ENCODE measurements at places on chromosomes 13 and 19.

DNA sequence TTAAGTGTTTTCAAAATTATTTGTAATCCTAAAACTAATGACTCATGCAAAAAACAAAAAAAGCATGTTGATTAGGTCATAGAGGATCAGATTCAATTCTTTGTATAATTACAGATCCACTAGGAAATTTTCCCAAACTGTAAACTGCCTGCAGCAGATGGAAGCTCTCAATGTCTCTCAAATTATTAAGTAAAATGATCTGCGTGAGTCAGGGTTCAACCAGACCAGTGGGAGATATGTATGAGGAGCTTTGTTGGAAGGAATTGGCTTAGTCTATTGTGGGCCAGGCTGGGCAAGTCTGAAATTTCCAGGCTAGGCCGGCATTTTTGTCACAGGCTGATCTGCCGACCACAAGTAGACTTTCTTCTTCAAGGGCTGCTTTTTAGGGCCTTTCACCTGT lies 14.4 kb upstream of the SACS start:
- DNase-seq: peak; percentile 21

DNA sequence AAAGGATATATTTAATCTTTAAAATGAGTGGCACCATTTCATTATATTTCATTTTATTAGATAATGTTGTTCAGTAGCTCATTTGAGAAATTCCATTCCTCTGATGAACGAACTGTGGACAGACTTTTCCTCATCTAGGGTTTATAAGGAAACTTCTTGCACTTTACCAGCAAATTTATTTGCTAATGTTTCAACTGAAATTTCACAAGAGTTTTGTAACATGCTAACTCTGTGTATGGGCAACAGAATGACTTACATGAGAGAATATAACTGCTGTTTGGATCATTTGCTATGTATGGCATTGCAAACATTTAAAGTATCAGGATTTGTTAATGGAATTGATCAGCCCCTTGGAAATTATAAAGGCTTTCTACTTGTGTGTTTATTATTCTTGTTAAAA lies 3.7 kb upstream of the IRS2 start:
- DNase-seq: peak; percentile 42

GRCh38 chr13:33865945-33866344 lies 48.0 kb downstream of the RFC3 start:
- DNase-seq: no peak

- DNase-seq: no peak
Measured at GRCh38 chr19:51944798-51945552, 17.7 kb downstream of the ZNF613 start.

GRCh38 chr19:6267552-6268381 lies 12.0 kb downstream of the MLLT1 start:
- DNase-seq: no peak

DNA sequence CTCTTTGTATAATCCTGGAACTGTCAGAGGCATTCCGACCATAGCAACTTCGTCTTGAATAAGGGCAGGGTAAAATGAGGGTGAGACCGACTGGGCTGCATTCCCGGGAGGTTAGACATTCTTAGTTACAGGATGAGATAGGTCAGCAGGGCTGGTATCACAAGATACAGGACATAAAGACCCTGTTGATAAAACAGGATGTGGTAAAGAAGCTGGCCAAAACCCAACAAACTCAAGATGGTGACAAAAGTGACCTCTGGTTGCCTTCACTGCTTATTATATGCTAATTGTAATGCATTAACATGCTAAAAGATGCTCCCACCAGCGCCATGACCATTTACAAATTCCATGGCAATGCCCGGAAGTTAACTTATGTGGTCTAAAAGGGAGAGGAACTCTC lies 27.7 kb upstream of the MBNL2 start:
- DNase-seq: peak; percentile 74

DNA sequence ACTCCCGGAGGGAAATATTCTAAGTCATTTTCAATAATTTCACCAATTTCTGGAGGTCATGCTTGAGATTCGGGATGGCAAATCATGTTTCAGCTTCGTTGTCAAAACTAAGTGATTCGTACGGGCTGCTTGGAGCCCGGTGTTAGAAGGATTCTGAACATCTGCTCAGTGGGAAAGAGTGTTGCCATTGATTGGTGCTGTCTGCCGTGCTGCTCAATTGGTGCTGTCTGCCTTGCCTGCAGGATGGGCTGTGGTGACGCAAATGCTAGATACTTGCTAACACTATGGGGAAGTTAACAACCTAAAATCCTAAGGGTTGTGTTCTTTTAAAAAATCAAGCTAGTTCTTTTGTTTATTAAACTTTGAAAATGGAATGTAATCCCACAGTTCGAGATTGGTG lies 17.3 kb upstream of the CACNG8 start:
- no peak for DNase-seq

DNA sequence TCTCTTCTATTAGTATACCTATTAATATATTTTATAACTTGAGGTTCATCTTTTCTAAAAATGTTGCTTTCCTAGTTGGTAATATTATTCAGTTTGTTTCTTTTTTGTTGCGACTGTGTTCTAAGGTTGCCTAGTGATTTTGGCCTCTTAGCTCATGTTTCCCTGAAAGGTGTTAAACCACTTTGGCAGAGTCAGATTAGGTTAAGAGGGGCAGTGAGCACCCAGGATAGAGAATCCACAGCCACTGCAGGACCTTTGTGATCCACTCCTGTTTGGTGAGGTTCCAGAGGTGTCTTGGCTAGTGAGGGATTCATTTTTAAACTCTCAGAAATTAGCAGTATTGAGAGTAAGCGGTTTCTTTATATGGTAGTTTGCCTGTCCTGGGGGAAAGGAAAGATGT lies 14.9 kb upstream of the GPR18 start:
- no peak for DNase-seq

DNA sequence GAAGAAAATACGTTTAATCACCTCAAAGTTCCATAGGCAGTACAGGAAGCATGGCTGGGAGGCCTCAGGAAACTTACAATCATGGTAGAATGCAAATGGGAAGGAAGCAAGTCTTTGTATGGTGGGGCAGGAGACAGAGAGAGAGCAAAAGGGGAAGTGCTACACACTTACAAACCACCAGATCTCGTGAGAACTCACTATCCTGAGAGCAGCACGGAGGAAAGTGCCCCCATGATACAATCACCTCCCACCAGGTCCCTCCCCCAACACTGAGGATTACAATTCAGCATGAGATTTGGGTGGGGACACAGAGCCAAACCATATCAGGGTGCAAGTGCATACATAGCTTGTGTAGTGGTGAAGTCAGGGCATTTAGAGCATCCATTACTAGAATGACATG lies 92.3 kb upstream of the ANKRD10 start:
- no peak for DNase-seq

DNA sequence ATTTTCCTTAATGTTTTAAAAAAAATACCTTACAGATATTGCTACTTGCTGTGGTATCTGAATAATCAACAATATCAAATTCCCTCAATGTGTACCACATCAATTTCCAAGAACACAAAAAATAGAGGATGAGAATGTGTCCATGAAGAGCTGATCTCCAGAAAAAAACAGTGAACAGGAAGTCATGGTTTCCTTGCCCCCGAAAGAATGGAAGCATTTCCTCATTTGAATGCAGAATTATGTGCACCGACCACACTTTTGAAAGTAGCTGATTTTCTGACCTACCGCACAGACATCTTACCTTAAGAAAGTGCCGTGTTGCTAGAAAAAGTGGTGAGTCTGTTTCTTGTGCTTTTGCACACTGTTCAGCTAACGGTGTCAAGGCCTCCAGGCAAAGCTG lies 13.4 kb upstream of the EEF1AKMT1 start:
- DNase-seq: no peak

- DNase-seq: no peak
Measured at GRCh38 chr13:106916329-106916976, 348.5 kb upstream of the ARGLU1 start.

Data from epithelial cell of esophagus (primary cell).